ENCODE measurements at places on chromosomes 7 and 10.

DNA sequence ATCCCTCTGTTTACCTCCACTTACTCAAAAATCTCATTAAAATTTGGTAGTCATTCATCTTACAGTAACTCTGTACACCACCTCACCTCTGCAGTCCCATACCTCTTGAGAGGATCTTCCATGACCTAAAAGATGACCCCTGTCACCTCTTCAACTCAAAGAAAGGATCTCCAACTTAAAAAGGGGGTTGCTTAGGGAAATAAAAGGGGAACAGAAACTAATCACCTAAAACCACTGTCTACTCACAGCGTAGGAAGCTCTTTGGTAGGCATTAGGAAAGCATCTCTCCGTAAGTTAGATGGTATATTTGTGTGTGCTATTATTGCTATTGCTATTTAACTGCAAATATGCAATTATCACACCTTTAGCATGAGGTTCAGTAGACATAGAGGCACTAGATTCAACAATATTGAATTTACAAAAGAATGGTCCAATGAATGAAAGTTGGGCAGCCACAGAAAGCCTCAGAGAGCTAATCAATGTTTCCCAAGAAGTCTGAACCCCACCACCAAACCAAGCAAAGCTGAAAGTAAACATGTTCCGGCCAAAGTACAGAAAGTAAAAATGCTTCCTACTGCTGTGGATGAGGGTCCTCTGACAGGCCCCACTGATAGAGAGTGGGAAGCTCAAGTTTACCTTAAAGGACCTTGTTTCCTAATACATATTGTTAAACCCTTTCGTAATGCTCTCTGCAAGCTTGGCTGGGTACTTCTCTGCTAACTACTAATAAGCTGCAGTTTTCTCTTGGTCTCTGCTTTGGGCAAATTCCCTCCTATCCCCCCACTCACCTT, 105.8 kb downstream of the GRM8 start:
- no peaks in the 10 kb centered on the region for H3K27me3 ChIP-seq
- H3K36me3 ChIP-seq: no peaks in the 10 kb centered on the region
- DNase-seq: no peak
- H3K27ac ChIP-seq: no peak overlapping the region
- H3K4me3 ChIP-seq: no peak overlapping the region

DNA sequence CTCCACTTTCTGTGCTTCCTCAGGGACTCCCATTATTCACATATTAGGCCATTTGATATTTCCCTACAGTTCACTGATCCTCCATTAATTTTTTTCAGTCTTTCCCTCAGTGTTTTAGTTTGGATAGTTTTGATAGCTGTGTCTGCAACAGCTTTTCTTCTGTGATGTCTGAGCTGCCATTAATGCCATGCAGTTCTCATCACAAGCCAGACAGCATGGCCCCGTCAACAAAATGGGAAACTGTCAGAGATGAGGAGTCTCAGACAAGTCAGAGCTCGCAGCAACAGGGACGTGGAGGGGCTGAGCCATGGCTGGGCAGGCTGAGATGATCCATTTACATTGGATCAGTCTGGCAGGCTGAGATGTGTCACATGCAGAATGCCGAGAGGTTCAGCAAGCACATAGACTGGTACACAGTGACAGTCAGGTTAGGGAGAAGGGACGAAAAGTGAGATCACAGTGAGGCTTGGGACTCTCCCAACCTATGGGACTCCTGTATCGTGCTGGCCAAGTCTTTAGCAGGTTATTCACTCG, 65.4 kb downstream of the NPS start:
- DNase-seq: no peak
- no peaks in the 10 kb centered on the region for H3K4me1 ChIP-seq
- H3K4me3 ChIP-seq: no peak overlapping the region
- no peaks in the 10 kb centered on the region for H3K36me3 ChIP-seq
- H3K27ac ChIP-seq: no peak overlapping the region
- no peaks in the 10 kb centered on the region for H3K27me3 ChIP-seq

GRCh38 chr10:78236416-78237015, 202.9 kb downstream of the RPS24 start:
- no peak for DNase-seq
- H3K4me1 ChIP-seq: peaks cover 8% of the 10 kb centered on the region
- H3K27me3 ChIP-seq: no peaks in the 10 kb centered on the region
- H3K27ac ChIP-seq: no peak overlapping the region
- no peaks in the 10 kb centered on the region for H3K36me3 ChIP-seq

DNA sequence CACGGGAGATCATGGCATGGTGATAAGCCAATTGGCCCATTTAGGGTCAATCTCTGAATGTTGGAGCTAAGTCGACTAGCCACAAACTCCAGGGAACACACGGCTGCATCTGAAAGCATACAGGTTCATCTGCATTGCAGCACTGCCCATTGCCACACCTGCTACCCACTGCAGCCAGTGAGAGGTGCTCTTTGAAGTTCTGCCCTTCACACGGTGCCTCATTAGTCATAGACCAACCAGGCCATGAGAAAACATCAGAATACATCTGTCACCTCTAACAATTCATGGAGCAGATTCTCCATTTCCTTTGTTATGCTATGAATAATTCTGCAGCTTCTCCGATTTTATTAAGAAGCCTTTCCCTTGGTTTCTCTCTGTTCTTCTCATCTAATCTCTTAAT, 65.7 kb upstream of the FAM204A start:
- no peak for DNase-seq
- H3K27ac ChIP-seq: no peak overlapping the region
- no peak overlapping the region for H3K4me3 ChIP-seq
- no peaks in the 10 kb centered on the region for H3K27me3 ChIP-seq
- no peaks in the 10 kb centered on the region for H3K36me3 ChIP-seq

- no peak for DNase-seq
- no peak overlapping the region for H3K27ac ChIP-seq
- peaks cover 9% of the 10 kb centered on the region for H3K4me1 ChIP-seq
- H3K36me3 ChIP-seq: no peaks in the 10 kb centered on the region
- peak overlapping the region; percentile 37 for H3K4me3 ChIP-seq
These were observed 3.2 kb downstream of the HPSE2 start for GRCh38 chr10:99232360-99232999.

- H3K4me3 ChIP-seq: no peak overlapping the region
- no peaks in the 10 kb centered on the region for H3K4me1 ChIP-seq
- H3K27me3 ChIP-seq: no peaks in the 10 kb centered on the region
- no peaks in the 10 kb centered on the region for H3K36me3 ChIP-seq
- no peak overlapping the region for H3K27ac ChIP-seq
These were observed 391.1 kb upstream of the MGMT start for GRCh38 chr10:129075927-129076326.

GRCh38 chr7:127831318-127832219, 179.6 kb downstream of the SND1 start:
- no peaks in the 10 kb centered on the region for H3K4me1 ChIP-seq
- no peaks in the 10 kb centered on the region for H3K27me3 ChIP-seq
- no peak overlapping the region for H3K4me3 ChIP-seq
- no peaks in the 10 kb centered on the region for H3K36me3 ChIP-seq
- no peak for DNase-seq

DNA sequence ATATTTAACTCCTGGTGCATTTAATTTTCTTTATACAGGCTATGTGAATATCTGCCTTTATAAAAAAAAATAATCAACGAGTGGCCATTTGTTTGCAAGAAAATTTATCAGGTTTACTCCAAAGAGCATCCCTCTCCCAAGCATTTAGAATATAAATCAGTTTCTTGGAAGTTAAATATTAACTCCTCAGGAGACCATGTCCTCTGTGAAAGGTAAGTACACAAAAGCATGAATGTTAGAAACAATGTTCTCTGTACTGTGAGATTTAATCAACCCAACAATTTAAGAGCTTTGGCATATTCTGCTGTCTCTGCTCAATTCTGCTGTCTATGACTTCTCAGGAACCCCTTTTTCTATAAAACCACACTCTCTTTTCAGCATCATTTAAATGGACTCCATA, 119.3 kb upstream of the LAMB4 start:
- H3K27me3 ChIP-seq: no peaks in the 10 kb centered on the region
- H3K4me3 ChIP-seq: no peak overlapping the region
- no peaks in the 10 kb centered on the region for H3K36me3 ChIP-seq
- no peak overlapping the region for H3K27ac ChIP-seq
- no peaks in the 10 kb centered on the region for H3K4me1 ChIP-seq

DNA sequence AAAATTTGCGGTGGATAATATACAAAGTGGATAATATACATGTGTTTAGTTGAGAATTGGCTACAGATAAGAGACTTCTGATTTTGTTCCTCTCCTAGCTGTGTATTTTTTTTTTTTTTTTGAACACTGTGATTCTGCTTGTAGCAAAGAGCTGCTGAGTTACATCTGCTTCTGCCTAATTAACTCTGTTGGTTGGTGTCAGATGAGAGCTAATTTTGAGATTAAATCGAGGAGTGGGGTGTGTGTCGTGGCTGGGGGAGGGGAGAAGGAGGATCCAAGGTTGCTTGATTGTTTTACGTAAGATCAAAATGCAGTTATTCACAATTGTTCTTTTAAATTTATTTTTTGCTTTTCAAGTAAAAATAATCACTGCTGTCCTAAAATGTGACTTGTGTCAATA, 11.3 kb downstream of the KAT6B start:
- no peaks in the 10 kb centered on the region for H3K36me3 ChIP-seq
- no peak for DNase-seq
- H3K4me3 ChIP-seq: no peak overlapping the region
- H3K4me1 ChIP-seq: peaks cover 38% of the 10 kb centered on the region
- H3K27ac ChIP-seq: peak overlapping the region; percentile 3

DNA sequence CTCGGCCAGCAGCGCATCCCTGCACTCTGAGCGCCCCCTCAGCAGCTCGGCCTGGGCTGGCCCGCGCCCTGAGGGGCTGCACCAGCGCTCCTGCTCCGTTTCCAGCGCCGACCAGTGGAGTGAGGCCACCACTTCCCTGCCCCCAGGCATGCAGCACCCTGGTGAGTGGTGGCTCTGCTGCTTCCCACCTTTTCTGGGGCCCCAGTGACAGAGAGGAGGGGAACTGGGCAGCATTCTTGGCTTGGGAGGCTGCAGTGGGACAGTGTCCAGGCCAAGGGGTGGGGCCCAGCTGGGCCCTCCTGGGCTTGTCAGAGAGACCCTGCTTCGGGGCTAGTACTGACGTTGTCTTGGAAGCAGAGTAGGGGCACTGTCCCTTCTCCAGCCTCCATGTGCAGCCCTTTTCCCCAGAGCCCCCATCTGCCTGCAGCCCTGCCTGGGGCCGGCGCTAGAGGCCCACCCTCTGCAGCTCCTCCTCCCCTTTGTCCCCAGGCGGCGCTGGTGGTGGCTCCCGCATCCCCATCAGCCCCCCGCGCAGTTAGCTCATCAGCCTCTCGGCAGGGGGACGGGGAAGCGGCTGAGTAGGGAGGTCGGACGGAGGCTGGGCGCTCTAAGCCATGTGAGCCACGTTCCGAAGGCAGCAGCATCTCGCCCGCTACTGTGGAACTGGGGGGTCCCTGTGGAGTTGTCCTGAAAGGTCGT, 29.2 kb downstream of the GBX1 start:
- no peaks in the 10 kb centered on the region for H3K36me3 ChIP-seq
- H3K4me1 ChIP-seq: peaks cover 14% of the 10 kb centered on the region
- H3K4me3 ChIP-seq: no peak overlapping the region
- no peaks in the 10 kb centered on the region for H3K27me3 ChIP-seq

- DNase-seq: no peak
- no peaks in the 10 kb centered on the region for H3K36me3 ChIP-seq
- no peaks in the 10 kb centered on the region for H3K27me3 ChIP-seq
- no peak overlapping the region for H3K4me3 ChIP-seq
- no peak overlapping the region for H3K27ac ChIP-seq
These were observed 81.3 kb downstream of the SH2D4B start for GRCh38 chr10:80619036-80619435.

- no peaks in the 10 kb centered on the region for H3K4me1 ChIP-seq
- no peaks in the 10 kb centered on the region for H3K36me3 ChIP-seq
- no peak for DNase-seq
These were observed 185.6 kb upstream of the PRSS58 start for GRCh38 chr7:142443216-142444010.

- H3K4me3 ChIP-seq: no peak overlapping the region
- no peak for DNase-seq
- no peaks in the 10 kb centered on the region for H3K4me1 ChIP-seq
- no peak overlapping the region for H3K27ac ChIP-seq
- H3K36me3 ChIP-seq: no peaks in the 10 kb centered on the region
- H3K27me3 ChIP-seq: no peaks in the 10 kb centered on the region
These were observed 305.9 kb upstream of the MGMT start for GRCh38 chr10:129161150-129161549.

GRCh38 chr10:124975977-124976514, 34.1 kb downstream of the ZRANB1 start:
- no peaks in the 10 kb centered on the region for H3K36me3 ChIP-seq
- no peak overlapping the region for H3K27ac ChIP-seq

DNA sequence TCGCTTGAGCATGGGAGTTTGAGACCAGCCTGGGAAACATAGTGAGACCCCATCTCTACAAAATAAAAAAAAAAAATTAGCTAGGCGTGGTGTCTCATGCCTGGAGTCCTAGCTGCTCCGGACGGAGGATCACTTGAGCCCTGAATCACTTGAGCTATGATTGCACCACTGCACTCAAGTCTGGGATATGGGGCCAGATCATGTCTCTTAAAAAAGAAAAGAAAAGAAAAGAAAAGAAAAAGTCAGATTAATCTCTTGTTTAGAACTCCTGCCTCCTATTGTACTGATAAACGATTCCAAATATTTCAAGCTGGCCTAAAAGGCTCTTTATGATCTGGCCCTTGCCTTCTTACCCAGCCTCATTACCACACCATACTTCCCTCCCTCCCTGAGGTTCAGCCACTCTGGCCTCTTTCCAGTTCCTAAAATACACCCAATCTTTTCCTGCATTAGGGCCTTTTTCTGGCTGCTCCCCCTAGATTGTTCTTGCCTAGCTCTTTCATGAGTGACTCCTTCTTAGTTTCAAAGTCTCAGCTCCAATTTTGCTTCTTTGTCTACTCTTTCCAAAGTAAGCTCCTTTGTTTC, 41.7 kb downstream of the VCL start:
- peak; percentile 61 for DNase-seq
- H3K36me3 ChIP-seq: no peaks in the 10 kb centered on the region
- H3K27me3 ChIP-seq: no peaks in the 10 kb centered on the region
- peaks cover 37% of the 10 kb centered on the region for H3K4me1 ChIP-seq
- H3K27ac ChIP-seq: peak overlapping the region; percentile 59

GRCh38 chr10:51789118-51789517, 89.7 kb upstream of the CSTF2T start:
- DNase-seq: no peak
- no peaks in the 10 kb centered on the region for H3K4me1 ChIP-seq
- no peak overlapping the region for H3K4me3 ChIP-seq

GRCh38 chr10:116737627-116738327, 4.6 kb downstream of the HSPA12A start:
- DNase-seq: no peak
- H3K4me3 ChIP-seq: no peak overlapping the region
- no peaks in the 10 kb centered on the region for H3K36me3 ChIP-seq
